ENCODE measurements at places on chromosomes 4 and X.

- no peak for DNase-seq
Measured at GRCh38 chr4:5423670-5424069, 284.7 kb downstream of the EVC2 start.

- no peak for DNase-seq
Measured at GRCh38 chr4:98327694-98328093, 66.5 kb downstream of the RAP1GDS1 start.

DNA sequence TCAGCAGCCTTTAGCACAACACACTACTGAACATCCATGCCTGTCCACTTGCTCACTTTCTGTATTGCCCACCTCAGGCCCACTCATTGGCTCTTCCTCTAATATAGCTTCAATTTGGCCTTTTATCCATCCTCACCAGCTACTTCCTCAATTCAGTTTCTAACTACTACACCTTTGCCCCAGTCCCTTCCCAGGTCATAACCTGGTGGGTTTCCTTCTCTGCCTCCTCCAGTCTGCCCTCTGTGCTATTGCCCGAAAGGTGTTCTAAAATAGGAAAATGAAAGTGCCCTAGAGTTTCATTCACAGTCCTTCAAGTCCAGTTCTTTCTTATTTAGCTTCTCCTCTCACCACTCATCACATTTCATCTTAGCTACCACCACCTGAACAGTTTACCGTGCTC is 23.1 kb downstream of the MOSPD2 start:
- DNase-seq, result no peak

GRCh38 chr4:138702190-138702824 is 313.3 kb upstream of the NOCT start:
- DNase-seq, result no peak

DNA sequence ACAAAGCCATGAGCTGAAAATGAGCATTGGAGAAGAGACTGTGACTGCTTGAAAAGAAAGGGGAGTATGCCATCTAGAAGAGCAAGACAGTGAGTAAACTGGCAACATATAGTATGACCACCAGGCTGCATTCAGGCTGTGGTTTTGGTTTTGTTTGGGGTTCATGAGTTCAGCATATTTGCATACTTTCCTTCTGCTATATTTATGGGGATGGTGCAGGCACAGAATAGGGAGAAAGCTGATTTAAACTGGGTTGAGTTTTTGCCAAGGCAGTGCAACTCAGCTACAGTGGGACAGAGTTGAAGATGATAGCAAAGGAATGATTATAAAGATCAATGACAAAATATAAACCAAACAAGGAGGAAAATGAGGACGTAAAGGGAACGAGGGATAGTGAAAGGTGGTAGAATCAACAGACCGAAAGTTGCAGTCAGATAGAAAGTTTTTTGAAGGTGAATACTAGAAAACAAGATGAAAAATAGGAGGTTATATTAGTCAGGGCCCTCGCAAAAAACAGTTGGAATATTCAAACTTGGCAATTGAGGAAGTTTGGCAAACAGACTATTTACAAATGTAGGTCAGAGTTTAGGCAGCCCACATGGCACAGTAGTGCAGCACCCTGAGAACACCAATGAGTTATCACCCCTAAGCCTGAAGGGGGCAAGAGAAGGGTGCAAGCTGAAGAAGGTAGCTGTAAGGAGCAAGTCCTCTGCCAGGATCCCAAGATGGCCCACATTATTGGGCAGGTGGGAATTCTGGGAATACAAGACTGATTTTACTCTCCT is 114.8 kb upstream of the MAP9 start:
- DNase-seq, result no peak

- no peak for DNase-seq
Measured at GRCh38 chrX:2272337-2272736, 228.4 kb downstream of the DHRSX start.

GRCh38 chr4:169582706-169583105 is 29.7 kb downstream of the NEK1 start:
- no peak for DNase-seq

GRCh38 chrX:42992199-42992943 is 214.4 kb upstream of the PPP1R2C start:
- DNase-seq, result no peak

DNA sequence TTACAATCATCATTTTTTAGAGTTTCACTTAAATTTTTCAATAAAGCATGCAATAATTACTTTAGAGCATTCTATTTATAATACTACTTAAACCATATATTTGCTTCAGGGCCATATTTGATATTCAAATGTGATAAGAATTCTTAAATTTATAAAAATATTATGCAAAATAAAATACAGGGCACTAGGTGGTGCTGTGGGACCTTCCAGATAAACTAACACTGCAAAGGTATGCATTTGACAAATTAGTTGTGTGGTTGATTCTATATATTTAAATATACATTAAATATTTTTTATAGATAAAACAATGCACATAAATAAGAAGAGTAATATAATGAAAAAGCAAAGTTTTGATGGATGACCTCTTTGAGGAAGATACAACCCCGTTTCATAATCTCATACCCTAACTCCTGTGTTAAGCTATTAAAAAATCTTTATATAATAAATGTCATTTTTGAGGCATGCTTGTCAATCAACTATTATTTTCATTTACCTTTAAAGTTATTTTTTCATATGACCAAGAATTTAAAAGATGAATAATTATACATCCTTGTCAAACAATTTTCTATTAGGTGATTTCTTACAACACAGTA is 128.4 kb downstream of the REELD1 start:
- no peak for DNase-seq

GRCh38 chr4:125590158-125590557 is 275.4 kb downstream of the FAT4 start:
- DNase-seq, result no peak

DNA sequence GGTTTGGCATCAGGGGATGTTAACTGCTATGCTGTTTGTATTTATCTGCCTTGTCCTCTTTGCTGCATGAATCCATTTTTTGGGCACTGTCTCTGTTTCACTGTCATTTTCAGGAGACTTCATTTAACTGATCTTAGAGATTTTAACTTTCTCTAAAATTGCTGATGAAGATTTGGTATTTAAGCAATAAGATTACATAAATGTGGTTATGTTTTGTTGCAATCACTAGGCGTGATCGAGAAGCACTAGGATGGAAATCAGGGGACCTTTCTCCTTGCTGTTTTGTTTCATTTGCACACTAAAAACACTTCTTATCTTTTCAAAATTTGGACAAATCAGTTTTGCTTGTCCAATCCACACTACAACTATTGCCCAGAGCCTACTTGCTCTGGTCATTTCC is 15.4 kb downstream of the CXCL2 start:
- DNase-seq, result no peak

DNA sequence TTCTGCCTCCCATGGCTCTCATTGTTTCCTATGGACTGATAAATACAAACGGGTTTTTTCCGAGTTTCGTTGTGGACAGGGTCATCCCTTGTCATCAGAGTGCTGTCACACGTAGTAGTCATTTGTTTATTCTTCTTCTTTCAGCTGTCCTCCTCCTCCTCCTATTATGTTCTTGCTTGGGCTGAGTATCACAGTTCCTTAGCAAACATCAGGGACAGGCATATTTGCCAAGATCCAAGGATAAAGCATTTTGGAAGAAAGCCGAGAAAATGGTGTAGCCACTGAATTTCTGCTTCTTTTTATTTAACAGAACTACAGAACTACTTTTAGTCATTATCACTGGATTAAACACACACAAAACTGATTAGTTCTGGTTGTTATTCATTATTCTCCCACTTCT is 167.9 kb downstream of the MAML3 start:
- DNase-seq, result no peak

- no peak for DNase-seq
Measured at GRCh38 chrX:105495376-105495775, 274.9 kb upstream of the TEX13A start.

DNA sequence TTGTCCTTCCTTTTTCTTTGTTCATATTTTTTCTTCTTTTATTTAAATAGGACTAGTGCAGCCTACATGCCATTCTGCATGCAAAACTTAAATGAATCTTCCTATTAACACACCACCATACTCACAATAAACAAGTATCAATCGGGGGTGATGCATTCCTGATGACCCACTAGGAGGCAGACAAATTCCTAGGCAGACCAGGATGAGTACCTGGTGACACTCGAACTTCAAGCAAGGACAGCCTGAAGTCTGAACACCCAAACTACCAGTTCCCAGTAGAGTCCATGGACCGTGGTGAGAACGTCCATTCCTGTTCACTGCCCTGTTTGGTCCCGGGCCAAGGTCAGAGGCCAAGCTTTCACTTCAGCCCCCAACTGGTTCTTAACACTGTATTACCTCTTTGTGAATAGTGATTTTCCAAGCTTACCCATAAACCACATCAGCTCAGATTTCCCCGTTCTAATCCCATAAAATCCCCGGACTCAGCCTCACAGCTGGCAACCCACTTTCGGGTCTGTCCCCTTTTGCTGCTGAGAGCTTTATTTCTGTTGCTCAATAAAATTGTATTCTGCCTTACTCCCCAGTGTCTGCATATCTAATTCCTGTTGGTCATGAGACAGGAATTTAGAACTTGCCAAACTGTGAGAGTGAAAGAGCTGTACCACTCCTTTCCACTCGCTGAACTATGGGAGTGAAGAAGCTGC is 1286.6 kb downstream of the FSTL5 start:
- no peak for DNase-seq

DNA sequence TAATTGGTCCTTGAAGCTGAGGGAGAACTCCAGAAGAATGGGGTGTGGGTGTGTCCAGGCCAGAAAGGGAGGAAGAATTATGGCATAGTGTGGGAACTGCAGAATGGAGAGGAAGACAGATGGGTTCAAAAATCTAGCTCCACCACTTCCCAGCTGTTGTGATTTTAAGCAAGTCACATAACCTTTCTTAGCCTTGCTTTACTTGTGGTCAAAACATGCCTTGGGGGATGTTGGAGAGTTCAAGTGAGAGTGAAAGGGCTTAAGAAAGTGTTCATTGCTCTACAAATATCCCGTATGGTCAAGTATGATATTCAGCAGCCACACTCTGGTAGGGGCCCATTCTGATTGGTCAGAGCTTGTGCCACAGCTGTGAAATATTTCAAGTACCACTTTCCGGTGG is 15.0 kb upstream of the STARD8 start:
- no peak for DNase-seq

DNA sequence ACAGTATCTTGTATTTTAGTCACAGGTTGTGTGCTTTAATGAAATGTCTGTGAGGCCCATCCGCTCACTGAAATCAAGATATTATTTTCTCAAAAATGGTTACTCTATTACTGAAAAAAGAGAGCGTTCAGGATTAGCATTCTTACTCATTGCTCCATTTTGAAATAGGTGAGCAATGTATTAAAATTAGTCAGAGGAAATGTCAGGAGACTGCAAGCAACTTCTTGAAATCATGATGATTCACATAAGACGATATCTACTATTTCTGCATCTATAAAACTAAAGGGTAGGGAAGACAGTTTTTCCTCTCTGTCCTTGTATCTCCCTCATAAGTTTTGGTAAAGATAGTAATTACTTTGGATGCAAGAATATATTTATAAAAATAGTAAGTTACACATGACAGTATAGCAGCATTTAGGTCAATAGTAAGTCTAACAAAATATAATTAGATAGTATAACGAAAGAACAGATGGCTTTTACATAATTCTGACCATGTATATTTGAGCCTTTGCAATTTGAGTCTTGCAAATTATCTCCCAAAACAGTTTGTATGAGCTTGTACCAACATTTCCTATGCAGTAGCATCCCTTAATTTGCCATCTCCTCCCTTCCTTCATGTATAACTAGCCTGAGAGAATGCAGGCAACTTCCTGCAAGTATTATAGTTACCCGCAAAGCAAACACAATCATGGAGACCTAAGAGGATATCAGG is 937.8 kb downstream of the PCDH7 start:
- DNase-seq, result no peak

DNA sequence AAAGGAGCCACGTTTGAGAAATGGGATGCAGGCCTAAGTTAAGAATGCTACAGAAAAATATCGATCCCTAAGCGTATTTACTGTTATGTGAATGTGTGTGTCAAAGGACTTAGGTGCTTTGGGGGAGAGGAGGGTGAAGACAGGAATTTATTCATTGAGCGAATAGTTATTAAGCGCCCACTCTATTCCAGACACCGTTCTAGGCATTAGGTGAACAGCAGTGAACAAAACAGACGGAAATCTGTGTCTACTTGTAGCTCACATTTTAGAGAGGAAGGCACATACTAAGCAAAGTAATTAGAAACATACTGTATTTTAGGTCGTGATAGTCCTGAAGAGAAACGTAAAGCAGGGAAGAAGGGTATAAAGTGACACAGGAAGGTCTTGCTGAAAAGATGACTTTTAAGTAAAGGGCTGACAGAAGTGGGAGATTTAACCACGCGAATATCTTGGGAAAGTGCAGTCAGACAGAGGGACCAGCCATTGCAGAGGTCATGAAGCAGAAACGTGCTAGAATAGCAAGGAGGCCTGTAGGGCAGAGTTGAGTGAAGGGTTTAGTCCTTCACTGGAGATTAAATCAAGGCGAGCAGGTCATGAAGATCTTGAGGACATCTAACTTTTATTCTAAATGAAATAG is 541 bp downstream of the AIMP1 start:
- DNase-seq, result no peak

DNA sequence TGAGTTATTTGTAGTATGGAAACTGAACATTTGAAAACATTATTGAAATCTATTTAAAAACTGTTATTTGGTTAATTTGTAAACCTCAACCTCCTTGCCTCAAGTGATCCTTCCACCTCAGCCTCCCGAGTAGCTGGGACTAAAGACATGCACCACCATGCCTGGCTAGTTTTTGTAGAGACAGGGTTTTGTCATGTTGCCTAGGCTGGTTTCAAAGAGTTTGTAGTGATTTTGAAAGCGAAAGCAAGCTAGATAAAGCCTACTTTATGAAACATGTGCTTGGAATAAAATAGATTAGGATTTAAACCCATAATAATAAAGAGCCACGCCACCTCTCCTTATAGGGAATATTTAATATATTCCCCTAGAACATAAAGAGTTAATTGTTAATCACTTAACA is 23.5 kb downstream of the ARSJ start:
- no peak for DNase-seq

GRCh38 chrX:140733766-140734342 is 24.3 kb downstream of the LINC00632 start:
- DNase-seq, result no peak

GRCh38 chrX:133365871-133366611 is 49.2 kb downstream of the GPC4 start:
- no peak for DNase-seq

- DNase-seq, result no peak
Measured at GRCh38 chrX:51860679-51861078, 32.7 kb upstream of the MAGED1 start.
